Hypothalamus (tissue), 51 donors: ENCODE measurements at places on chromosomes 2 and 18.

- DNase-seq: no peak
These were observed 230.8 kb upstream of the SMIM21 start for GRCh38 chr18:75658330-75658729.

- no peak for DNase-seq
These were observed 1386.4 kb downstream of the LRP1B start for GRCh38 chr2:140744379-140744778.

DNA sequence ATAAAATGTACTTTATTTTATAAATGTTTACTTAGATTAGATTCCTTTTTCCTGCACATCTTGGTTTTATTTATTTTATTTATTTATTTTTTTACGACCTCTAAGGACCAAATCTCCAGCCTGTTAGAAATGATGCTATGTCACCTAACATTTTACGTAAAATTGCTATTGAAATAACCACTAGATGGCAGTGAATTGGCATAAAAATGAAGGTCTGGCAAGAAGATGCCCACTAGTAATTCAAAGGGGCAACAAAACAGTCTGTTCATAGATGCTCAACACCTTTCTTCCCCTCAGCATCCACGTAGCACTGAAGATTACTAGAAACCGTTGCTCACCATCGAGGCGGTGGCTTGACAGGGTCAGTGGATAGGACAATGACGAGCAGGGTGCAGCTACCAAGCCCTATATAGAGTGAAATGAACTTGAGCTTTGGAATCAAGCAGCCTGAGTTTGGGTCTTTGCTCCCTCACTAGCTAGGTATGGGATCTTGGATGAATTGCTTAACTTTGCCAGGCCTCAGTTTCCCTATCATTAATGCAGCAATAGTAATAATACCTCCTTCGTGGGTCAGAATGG lies 128.7 kb upstream of the L3MBTL4 start:
- DNase-seq: no peak

- DNase-seq: no peak
These were observed 73.7 kb downstream of the TANK start for GRCh38 chr2:161233858-161234431.

GRCh38 chr2:159946326-159946999 lies 116.0 kb downstream of the PLA2R1 start:
- no peak for DNase-seq

DNA sequence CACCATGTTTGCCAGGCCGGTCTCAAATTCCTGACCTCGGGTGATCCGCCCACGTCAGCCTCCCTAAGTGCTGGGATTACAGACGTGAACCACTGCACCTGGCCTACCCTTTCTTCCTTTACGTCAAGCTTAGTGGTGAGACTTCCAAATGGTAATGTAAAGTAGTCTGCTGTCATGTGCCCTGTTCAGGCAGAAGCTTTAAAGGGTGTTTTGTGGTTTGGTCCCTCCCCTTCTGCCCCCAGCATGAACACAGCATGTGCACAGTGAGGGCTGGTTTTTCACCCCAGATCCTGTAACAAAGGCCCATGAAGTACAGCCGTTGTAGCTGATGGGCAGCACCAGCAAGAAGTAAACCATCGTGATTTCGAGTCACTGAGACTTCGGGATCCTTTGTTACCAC lies 2.7 kb upstream of the DTYMK start:
- DNase-seq: no peak

- DNase-seq: no peak
These were observed 211.4 kb downstream of the LDLRAD4 start for GRCh38 chr18:13429884-13430510.

- no peak for DNase-seq
These were observed 58.6 kb upstream of the CHAC2 start for GRCh38 chr2:53708988-53709387.

GRCh38 chr18:67081482-67082211 lies 434.9 kb downstream of the DSEL start:
- DNase-seq: no peak

- DNase-seq: no peak
These were observed 1.8 kb downstream of the AGAP1 start for GRCh38 chr2:235495373-235496238.
